ENCODE measurements at places on chromosomes 1 and 21. TPM values are rescaled to one million over a fixed set of nuclear protein-coding genes. Genes with fewer than 3 reads are reported as not detected.

ERICH3 gene
- not detected for total RNA-seq

DNA sequence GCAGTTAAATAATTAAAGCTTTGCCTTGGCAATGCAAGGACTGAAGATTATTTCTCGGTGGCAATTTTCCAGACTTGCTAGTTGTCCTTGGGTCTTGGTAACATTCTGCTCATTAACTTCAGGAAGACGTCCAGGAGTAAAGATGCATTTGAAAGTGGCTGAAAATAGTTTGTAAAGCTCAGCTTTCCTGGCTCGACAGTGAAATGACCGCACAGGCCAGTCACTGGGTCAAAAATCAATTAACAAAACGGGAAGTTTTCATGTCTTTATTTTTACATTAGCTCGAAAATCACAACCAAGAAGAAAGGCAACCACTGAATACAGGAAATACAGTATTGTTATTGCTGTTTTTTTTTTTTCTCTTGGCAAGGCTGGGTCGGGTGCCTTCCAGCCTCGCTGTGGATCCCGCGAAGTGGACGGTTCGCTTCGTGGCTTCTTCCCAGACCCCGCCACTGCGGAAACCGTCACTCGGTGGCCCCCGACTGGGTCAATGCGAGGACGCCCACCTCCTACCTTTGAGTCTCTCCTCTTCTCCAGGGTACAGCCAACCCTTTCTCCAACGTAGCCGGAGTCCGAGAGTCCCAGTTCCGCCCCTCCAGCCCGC is 479 bp upstream of the SNX7 start:
- DNase-seq, result peak; percentile 6

DNA sequence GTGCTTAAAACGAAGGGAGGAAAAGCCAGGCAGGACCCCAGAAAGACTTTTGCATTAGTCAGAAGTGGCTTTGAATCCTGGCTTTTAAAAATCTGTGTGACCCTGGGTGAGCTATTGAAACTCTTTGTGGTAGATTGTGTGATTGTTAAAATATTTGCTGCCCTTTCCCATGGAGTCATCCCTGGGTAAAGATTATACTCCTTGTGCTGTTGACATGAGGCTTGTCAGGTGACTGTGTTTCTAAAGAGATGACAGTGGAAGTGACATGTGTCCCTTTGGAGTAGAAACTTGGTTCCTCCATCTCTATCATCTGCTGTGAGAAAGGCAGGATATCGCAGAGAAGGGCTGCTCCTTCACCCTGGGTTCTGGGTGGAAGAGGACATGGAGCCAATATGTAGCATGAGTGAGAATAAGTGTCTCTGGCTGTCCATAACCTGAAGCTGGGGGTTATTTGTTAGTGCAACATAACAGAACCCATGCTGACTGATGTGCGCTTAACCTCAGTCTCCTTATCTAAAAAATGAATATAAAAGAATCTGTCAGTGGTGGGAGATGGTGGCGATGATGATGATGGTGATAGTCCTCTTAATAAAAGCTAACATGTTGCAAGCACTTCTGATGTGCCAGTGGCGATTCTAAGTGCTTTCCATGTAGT is 187.6 kb downstream of the RHOU start:
- DNase-seq, result peak; percentile 54

GRCh38 chr1:99122039-99122438 is 117.4 kb upstream of the PLPPR5 start:
- no peak for DNase-seq

FCRL3 gene
- total RNA-seq, result not detected

DNA sequence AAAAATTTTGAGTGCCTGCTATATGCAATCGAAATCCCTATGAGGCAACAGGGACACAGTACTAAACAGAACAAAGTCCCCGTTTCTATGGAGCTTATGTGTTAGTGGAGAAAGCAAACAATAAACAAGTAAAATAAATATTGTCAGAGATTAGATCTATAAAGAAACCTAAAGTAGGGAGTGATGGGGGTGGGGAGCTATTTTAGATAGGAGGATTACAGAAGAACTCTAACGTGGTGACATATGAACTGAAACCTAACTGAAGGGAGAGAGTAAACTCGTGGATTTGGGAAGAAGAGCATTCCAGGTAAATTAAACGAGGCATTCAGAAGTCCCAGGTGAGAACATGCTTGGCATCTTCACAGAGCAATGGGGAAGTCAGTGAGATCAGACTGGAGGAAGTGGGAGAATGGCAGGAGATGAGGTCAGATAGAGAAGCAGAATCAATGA is 154.5 kb downstream of the DENND1B start:
- DNase-seq, result no peak

DNA sequence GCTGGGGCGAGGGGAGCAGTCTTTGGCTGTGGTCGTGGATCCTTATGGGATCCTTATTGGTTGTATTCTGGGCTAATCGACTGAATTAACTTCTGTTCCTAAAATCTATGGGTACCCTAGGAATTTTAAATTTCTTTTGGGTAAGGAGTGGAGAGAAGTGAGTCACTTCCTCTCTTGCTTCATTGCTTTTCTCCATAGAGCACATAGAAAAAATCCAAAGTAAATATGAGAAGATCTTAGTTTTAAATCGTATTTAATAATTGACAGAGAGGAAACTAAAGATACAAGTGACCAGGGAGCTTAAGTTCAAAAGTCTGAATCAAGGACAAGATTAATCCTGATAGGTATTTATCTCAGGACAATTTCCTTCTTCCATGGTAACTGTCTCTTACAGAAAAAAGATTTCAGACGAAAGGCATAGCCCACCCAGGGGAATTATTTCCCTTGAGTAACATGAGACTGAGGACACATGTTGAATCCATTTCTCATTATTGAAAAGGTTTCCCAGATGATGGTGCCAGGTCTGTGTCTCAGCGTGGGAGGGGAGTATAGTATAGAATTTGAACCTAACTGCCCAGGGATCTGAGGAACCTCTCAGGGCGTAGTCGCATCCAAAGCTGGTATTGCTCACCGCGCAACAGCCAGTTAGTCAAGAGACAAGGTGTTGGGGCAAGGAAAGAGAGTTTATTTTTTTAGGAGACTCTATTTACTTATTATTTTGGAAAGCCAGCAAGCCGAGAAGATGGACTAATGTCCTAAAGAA is 28.7 kb upstream of the FASLG start:
- peak; percentile 34 for DNase-seq

AKR7A3 gene
- 0.43 TPM for total RNA-seq

Data from fibroblast of villous mesenchyme (primary cell).